ENCODE measurements at places on chromosomes 12 and 14. TPM values are rescaled to one million over a fixed set of nuclear protein-coding genes. Genes with fewer than 3 reads are reported as not detected.

GRCh38 chr14:104114421-104115130, 23.8 kb upstream of the KIF26A start:
- no peak overlapping the region for H3K4me3 ChIP-seq
- H3K4me1 ChIP-seq, result no peaks in the 10 kb centered on the region
- H3K27ac ChIP-seq, result no peak overlapping the region
- no peaks in the 10 kb centered on the region for H3K36me3 ChIP-seq

GRCh38 chr12:113171543-113171942, 13.7 kb downstream of the DDX54 start:
- H3K27ac ChIP-seq, result no peak overlapping the region
- peaks cover 54% of the 10 kb centered on the region for H3K36me3 ChIP-seq
- no peaks in the 10 kb centered on the region for H3K27me3 ChIP-seq
- no peaks in the 10 kb centered on the region for H3K4me1 ChIP-seq

TMEM119 gene
- total RNA-seq, result not detected

NANOG gene
- not detected for total RNA-seq

- H3K4me1 ChIP-seq, result no peaks in the 10 kb centered on the region
- H3K4me3 ChIP-seq, result no peak overlapping the region
- H3K36me3 ChIP-seq, result no peaks in the 10 kb centered on the region
- no peaks in the 10 kb centered on the region for H3K27me3 ChIP-seq
These were observed 210.6 kb upstream of the ABCD2 start for GRCh38 chr12:39830171-39830570.

- H3K4me3 ChIP-seq, result no peak overlapping the region
- no peaks in the 10 kb centered on the region for H3K27me3 ChIP-seq
- H3K4me1 ChIP-seq, result no peaks in the 10 kb centered on the region
- DNase-seq, result no peak
- H3K36me3 ChIP-seq, result no peaks in the 10 kb centered on the region
These were observed 46.4 kb downstream of the KRT80 start for GRCh38 chr12:52145228-52146088.

GRCh38 chr12:105100998-105101397, 6.5 kb upstream of the WASHC4 start:
- H3K4me1 ChIP-seq, result no peaks in the 10 kb centered on the region
- H3K4me3 ChIP-seq, result no peak overlapping the region
- no peak overlapping the region for H3K27ac ChIP-seq
- H3K27me3 ChIP-seq, result no peaks in the 10 kb centered on the region
- no peaks in the 10 kb centered on the region for H3K36me3 ChIP-seq
- no peak for DNase-seq

DNA sequence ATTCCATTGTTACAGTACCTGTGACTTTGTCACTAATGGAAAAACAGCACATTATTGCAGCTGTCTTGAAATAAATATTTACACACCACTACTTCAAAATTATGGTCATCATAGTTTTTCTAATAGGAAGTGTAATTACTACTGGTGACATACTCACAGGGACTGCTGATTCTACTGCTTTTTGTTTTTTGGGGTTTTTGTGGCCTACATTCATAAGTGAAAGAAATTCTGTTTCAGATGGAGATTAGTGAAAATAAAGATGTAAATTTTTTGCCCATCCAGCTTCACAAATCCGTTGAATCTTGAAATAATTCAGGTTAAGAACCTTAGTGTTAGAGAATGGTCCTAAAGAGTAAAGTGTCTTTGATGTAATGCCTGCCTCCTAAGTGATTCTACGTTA, 17.5 kb downstream of the KNTC1 start:
- H3K36me3 ChIP-seq, result peaks cover 3% of the 10 kb centered on the region
- no peak for DNase-seq
- H3K27ac ChIP-seq, result no peak overlapping the region
- no peaks in the 10 kb centered on the region for H3K27me3 ChIP-seq
- H3K4me3 ChIP-seq, result no peak overlapping the region

ANKS1B gene
- total RNA-seq, result 0.60 TPM

- no peak overlapping the region for H3K4me3 ChIP-seq
- H3K36me3 ChIP-seq, result no peaks in the 10 kb centered on the region
- H3K27me3 ChIP-seq, result no peaks in the 10 kb centered on the region
- H3K27ac ChIP-seq, result no peak overlapping the region
- no peaks in the 10 kb centered on the region for H3K4me1 ChIP-seq
These were observed 209.3 kb downstream of the DAD1 start for GRCh38 chr14:22379727-22380126.

DNA sequence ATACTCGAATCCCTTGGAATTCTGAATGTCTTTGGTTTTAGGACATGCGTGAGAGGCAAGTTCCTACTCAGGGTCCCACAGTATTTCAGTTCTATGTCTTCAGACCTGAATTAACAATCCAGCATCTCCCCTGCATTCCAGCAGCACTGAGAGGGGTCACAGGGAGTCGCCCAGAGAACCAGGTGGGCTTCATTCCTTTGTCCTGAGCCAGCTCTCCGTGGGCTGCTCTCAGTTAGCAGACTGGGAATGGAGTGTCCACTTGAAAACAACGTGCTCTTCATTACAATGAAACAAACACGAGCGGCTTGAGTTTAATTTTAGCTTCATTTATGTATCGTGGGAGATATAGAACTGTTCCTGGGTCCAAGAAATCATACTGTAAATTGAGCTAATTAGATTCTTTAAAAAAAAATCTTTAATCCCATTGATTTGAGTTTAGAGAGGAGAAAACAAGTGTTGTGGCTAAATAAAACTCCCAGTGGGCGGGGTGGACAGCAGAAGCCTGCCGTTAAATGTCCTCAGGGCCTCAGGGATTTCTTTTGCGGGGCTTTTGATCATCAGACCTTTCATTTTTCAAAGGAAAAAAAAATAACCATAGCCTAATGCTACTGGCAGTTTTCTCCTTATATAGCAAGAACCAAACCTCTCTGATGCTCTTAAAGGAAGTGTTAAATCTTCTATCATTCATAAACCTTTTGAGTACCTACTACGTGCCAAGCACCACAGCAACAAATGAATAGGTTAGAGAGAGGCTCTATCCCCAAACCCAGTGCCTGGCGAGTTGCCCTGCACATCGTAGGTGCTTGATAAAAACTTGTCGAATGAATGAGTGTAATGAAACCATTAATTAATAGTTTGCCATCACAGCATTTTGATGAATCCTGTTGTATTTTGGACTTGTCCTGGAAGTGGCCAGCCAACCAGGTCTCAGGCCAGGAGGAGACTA, 140.4 kb downstream of the CHST11 start:
- H3K27me3 ChIP-seq, result no peaks in the 10 kb centered on the region
- H3K27ac ChIP-seq, result no peak overlapping the region
- DNase-seq, result no peak
- H3K36me3 ChIP-seq, result no peaks in the 10 kb centered on the region

GRCh38 chr14:100110816-100111215, 45.6 kb downstream of the EVL start:
- no peak for DNase-seq
- H3K27ac ChIP-seq, result no peak overlapping the region
- H3K36me3 ChIP-seq, result peaks cover 88% of the 10 kb centered on the region
- H3K4me3 ChIP-seq, result no peak overlapping the region

- H3K4me1 ChIP-seq, result no peaks in the 10 kb centered on the region
- no peak for DNase-seq
- H3K27ac ChIP-seq, result no peak overlapping the region
- H3K4me3 ChIP-seq, result no peak overlapping the region
- no peaks in the 10 kb centered on the region for H3K36me3 ChIP-seq
These were observed 30.8 kb downstream of the CACNA1C start for GRCh38 chr12:2083561-2083960.

DNA sequence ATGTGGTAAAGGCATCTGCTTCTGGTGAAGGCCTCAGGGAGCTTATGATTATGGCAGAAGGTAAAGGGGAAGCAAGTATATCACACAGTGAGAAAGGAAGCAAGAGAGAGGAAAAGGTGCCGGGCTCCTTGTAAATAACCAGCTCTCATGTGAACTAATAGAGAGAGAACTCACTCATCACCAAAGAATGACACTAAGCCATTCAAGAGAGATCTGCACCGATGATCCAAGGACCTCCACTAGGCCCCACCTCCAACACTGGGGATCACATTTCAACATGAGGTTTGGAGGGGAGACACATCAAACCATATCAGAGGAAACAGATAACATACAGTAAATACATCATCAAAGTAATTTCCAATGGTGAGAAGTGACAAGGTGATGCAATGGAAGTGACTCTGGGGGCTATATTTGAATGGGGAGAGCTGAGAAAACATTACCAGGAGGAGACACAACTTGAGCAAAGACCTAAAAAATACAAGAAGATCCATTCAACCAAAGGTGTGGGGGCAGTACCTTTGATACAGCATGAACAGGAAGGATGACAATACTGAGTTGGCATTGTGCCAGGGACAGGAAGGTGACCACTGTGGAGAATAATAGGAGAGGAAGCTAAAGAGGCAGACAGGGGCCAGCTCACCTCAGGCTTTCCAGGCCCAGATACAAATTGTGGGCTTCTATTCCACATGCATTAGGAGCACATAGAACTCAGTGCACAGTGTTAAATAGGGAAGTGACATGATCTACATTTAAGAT, 134.4 kb upstream of the GRIP1 start:
- H3K4me1 ChIP-seq, result peaks cover 5% of the 10 kb centered on the region
- DNase-seq, result no peak
- H3K27me3 ChIP-seq, result no peaks in the 10 kb centered on the region
- H3K4me3 ChIP-seq, result no peak overlapping the region
- H3K36me3 ChIP-seq, result no peaks in the 10 kb centered on the region

DNA sequence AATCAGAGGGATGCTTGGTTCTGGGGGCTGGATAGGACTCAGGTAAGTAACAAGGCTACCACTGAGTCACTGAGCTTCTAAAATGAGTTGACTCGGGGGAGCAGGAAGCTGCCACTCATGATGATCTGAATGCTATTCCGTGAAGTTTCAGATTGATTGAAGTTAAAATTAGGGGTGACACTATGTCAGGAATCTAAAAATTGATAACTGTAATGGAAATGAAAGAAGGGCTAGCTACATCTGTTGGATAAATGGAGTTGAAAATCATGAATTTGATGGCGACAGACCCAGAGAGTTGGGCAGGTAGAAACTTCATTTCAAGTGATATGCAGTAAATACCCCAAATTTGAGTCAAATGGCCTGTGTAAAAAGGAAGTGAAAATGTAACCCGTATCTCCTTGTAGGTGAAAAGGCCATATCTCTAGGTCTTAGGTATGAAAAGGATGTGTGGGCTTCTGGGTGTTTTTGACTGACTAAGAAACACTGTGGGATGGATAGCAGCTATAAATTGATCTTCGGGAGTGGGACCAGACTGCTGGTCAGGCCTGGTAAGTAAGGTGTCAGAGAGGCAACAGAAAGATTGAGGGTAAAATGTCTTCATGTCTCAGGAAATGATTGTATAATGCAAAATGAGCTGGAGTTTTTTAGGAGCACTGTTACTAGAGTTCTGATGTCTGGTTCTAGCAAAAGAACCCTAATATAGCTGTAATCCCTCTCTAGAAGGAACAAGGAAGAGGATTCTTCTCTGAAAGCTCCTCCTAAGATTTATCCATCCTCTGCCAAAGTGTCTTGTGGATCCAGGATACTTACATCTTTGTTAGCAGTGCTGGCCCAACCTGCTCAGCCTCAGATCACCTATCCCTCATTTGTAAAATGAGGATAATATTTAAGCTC, 57.3 kb downstream of the DAD1 start:
- peak overlapping the region; percentile 45 for H3K27ac ChIP-seq
- H3K4me3 ChIP-seq, result peak overlapping the region; percentile 61
- no peak for DNase-seq
- peaks cover 93% of the 10 kb centered on the region for H3K4me1 ChIP-seq

KLRC1 gene
- total RNA-seq, result 13.7 TPM

LIN7A gene
- total RNA-seq, result not detected

PAPLN gene
- total RNA-seq, result 0.31 TPM

ZFHX2 gene
- 2.5 TPM for total RNA-seq

GRCh38 chr14:99708449-99708848, 24.4 kb downstream of the CYP46A1 start:
- H3K36me3 ChIP-seq, result no peaks in the 10 kb centered on the region
- no peaks in the 10 kb centered on the region for H3K27me3 ChIP-seq
- no peaks in the 10 kb centered on the region for H3K4me1 ChIP-seq
- H3K27ac ChIP-seq, result no peak overlapping the region

GRCh38 chr12:78164154-78164553, 333.5 kb downstream of the NAV3 start:
- no peaks in the 10 kb centered on the region for H3K27me3 ChIP-seq
- H3K4me3 ChIP-seq, result no peak overlapping the region
- H3K4me1 ChIP-seq, result no peaks in the 10 kb centered on the region
- H3K27ac ChIP-seq, result no peak overlapping the region

MYO1H gene
- not detected for total RNA-seq

DNA sequence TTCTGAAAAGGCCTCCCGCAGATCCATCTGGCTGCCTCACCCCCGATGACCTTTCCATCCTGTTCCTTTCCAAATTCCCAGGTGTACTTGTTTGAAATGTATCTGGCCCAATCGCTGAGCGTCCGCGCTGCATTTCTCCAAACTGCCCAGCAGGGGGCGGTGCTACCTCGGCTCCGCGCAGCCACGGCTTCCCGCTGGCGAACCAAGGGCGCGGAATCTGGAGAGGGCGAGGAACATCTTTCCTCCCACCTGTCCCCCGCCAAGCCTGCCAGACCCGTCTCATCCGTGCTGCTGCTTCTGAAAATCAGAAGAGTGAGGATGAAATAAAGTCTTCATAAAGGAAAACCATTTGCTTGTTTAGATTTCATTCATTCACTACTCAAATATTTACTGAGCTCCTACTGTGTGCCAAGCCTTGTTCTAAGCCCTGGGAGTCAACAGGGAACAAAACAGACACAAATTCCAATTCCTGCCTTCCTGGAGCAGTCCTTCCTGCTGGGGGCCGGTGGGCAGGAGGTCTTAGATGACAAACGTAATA, 16.8 kb upstream of the MYL2 start:
- H3K27me3 ChIP-seq, result peaks cover 8% of the 10 kb centered on the region
- H3K36me3 ChIP-seq, result no peaks in the 10 kb centered on the region
- H3K27ac ChIP-seq, result no peak overlapping the region
- H3K4me1 ChIP-seq, result peaks cover 7% of the 10 kb centered on the region

SLC8A3 gene
- total RNA-seq, result not detected

- H3K27ac ChIP-seq, result no peak overlapping the region
- no peaks in the 10 kb centered on the region for H3K36me3 ChIP-seq
- no peaks in the 10 kb centered on the region for H3K27me3 ChIP-seq
- no peak overlapping the region for H3K4me3 ChIP-seq
These were observed 6.0 kb upstream of the PCNX1 start for GRCh38 chr14:70901269-70901668.

OAS3 gene
- 12.5 TPM for total RNA-seq

DNA sequence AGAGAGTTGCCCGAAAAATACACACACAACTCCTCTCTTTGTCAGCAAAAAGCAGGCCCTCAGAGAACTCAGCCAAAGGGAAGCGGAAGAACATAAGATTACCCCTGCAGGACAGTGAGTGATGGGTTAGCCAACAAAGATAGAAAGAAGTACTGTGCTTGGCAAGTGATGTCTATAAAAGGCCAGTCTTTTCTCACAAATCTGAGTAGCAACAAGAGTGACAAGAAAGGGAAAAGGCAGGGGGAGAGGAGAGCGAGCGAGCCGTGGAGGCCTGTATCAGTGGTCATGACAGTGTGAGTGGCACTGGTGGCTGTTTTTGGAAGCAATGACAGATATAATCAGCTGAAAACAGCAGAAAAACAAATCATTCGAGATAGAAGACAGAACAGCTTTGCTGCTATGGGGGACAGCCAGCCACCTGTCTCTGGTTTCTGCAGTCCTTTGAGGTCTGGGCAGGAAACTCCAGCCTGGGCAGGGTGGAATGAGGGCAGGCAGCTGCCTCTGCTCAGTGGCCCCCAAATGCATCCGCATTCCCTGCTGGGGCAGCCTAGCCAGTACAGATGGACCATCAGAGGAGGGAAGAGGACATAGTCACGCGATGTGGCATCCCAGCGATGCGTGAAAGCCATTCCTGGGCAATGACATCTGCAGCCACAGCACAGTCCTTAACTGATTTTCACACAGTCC, 74.7 kb downstream of the TRIM9 start:
- H3K36me3 ChIP-seq, result no peaks in the 10 kb centered on the region
- H3K4me1 ChIP-seq, result no peaks in the 10 kb centered on the region
- H3K27me3 ChIP-seq, result no peaks in the 10 kb centered on the region

All from CD8-positive, alpha-beta memory T cell (primary cell).